Amniotic stem cell (primary cell): ENCODE measurements at places on chromosomes 3 and 15.

DNA sequence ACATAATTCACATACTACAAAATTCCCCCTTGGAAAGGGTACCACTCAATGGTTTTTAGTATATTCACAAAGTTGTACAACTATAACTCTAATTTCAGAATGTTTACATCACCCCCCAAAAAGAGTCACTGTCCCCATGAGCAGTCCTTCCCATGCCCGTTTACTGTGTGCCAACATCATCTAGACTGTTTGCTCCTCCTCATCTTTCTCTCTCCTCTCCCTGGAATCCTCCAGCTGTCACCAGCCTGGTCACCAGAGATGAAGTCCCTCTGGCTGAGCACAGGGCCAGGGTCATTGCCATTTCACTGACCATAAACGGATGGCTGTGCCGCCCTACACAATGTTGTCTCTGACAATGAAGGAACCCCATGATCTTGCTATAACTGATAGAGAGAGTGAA, 45.2 kb downstream of the C2CD4B start:
- DNase-seq: no peak

DNA sequence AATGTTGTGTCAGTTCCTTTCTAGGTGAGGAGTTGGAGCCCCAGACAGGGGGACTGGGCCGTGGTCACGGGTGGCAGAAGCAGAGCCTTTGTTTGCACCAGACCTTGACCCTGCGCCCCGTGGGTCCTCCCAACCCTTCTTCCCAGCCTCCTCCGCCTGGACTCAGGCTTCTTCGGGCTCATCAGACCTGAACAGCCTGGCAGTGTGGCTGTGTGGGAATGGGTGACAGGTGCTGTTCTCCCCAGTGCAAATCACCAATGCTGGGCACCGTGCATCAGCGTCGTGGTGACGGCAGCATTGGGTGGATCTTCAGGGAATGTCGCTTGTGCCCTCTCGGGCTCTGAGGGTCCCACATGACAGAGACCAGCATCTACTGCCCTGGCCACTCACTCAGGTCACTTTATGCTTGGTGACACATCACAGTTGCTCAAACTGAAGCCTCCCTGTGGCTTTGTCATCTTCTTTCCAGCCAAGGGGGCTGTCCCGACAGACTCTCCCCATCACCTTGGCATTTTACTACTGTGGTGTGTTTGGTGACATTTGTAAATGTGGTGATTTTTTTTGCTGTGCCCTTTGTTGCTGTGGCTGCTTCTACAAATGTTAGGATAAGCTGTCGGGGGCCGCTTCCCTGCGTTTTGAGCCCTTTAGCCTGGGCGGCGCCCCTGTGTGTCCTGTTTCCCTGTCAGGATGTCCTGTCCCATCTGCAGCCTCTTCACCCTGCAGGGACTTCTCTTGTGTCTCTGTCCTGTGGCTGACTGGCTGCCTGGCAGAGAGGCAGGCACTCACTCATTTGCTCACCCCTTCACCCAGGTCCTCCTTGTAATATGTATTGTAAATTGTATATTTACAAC, 14.5 kb downstream of the APBA2 start:
- DNase-seq: no peak

GRCh38 chr15:72534523-72534922, 60.4 kb downstream of the ARIH1 start:
- no peak for DNase-seq

DNA sequence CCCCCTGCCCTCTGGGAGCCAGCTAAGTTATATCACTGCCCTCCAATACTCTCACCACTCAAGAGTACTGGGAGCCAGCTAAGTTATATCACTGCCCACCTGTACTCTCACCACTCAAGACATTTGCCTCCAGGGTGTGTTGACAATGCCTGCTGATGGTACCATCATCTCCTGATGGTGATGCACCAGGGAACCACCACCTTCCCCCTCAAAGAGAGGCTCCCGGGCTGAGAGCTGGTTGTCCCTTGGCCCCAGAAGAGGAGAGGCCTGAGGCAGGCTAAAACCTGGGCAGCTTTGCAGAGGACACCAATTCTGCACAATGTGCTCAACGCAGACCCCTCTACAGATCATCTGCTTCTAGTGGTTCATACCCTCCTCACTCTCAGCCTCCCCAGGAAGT, 7.5 kb upstream of the HAPLN3 start:
- DNase-seq: no peak

- no peak for DNase-seq
These were observed 25.6 kb downstream of the CPNE4 start for GRCh38 chr3:132009241-132009640.
